ENCODE measurements at places on chromosomes 11 and 22. TPM values are rescaled to one million over a fixed set of nuclear protein-coding genes. Genes with fewer than 3 reads are reported as not detected.

- no peak for DNase-seq
Measured at GRCh38 chr11:1573903-1574237, 1.8 kb upstream of the DUSP8 start.

DNA sequence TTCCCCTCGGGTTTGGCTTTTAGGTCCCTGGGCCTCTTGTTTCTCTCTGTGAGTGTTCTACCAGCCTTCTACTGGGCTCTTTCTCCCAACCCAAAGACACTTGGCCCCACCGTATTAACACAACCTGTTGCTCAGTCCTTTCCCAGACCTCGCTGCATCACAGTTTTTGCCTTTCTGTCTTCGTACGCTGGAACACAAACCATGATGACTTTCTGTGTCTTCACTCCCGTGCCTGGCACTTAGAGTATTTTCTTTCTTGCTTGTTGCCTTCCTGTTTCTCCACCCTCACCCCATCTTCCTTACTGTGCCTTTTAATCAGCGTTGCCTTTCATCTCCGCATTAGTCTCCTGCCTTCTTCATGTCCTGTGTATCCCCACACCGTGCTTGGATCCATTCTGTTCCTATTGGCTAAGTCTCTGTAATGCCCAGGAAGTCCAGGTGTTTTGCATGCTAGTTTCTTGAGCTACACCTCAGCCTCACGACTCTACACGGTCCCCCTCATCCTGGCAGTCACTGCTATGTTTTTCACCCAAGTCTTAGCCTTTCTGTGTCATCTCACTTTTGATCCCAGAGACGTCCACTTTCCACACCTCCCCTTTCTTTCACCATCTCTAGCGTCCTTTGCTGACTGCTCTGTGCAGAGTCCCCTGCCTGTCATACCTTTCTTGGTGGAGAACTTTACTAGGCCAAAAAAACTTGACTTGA, 1.6 kb downstream of the MARK2 start:
- DNase-seq: no peak

GRCh38 chr11:65851083-65851579, 6.8 kb downstream of the CFL1 start:
- DNase-seq: peak; percentile 7

- DNase-seq: peak; percentile 90
Measured at GRCh38 chr11:58900479-58901420, 38.5 kb upstream of the GLYATL1 start.

GRCh38 chr11:119196833-119197483, 9.2 kb upstream of the CBL start:
- peak; percentile 87 for DNase-seq

DNA sequence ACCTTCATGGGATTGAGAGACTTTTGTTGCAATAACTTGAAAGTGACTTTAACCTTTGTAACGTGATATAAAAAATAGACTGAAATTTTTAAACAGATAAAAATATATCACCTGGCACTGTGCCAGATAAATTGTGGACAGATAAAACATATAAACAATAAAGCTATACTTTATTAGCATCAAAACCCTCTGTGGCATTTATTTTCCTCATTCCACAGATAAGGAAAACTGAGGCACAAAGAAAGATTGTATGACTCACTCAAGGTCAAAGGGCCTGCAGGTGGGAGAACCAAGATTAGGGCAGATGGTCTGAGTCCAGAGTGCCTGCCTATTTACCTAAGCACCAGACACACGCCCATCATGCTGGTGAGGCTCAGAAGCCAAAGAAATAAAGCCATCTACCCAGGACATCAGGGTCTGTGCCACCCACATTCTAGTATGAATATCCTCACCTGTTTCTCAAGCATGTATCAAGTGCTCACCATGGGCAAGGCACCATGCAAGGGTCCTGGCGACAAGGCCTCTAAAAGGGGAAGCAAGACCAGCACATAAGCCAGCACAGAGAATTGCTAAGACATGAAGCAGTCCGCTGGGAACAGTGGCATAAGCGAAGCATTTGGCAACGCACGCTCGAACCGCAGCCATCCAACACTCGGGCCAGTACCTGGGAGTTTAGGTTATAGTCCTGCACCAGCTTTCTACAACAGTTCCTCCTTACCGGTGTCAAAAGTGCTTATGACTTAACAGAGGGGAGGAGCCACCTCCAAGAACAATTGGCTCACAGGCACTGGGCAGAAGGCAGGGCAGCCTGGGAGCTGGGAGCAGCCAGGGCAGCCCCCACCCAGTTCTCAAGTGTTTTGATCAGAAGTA, 17.6 kb downstream of the MYH9 start:
- no peak for DNase-seq

- no peak for DNase-seq
Measured at GRCh38 chr22:39789788-39790187, 103.8 kb downstream of the ENTHD1 start.

DNA sequence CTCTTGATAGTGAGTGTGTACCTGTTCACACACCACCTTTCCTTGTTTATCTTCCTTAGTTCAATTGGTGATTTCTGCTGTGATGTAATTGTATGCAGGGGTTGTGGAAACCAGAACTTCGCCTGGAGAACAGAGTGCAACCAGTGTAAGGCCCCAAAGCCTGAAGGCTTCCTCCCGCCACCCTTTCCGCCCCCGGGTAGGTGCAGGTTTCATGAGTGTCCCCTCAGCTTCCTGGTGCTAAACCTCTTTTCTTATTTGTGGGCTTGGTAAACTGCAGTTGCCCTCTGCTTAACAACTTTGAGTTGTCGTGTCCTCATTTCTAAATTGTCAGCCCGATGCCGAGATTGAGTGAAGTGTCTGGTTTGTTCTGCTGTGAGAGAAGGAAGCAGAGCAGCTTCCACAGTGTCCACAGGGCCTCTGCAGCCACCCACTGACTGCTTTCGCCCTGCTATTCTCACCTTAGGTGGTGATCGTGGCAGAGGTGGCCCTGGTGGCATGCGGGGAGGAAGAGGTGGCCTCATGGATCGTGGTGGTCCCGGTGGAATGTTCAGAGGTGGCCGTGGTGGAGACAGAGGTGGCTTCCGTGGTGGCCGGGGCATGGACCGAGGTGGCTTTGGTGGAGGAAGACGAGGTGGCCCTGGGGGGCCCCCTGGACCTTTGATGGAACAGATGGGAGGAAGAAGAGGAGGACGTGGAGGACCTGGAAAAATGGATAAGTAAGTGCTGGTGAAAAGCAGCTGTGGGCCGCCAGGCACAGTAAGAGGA, 7.1 kb upstream of the GAS2L1 start:
- no peak for DNase-seq

- no peak for DNase-seq
Measured at GRCh38 chr11:95070471-95070870, 3.8 kb downstream of the SRSF8 start.

- no peak for DNase-seq
Measured at GRCh38 chr22:30176431-30176830, 70.1 kb downstream of the LIF start.

GRCh38 chr11:19795082-19795481, 82.4 kb downstream of the NAV2 start:
- DNase-seq: no peak

DNA sequence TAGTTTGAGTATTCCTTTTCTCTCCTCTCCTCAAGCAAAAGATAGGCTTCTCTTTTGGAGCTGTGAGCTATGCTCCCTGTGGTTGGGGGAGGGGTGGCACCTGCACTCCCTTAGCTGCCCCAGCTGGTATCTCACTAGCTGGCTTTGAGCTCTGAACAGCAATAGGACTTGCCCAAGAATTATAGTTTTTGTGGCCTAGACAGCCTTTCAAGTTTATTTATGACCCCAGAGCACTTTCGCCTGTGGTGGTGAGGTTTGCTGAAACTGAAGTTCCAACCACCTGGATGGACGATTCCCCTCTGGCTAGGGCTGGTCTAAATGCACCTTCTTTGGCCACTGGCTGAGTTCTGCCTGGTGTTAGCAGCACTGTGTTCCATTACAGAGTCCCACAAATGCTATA, 37.1 kb upstream of the SLC37A2 start:
- no peak for DNase-seq

- DNase-seq: no peak
Measured at GRCh38 chr11:71474771-71475483, 21.9 kb downstream of the NADSYN1 start.

DNA sequence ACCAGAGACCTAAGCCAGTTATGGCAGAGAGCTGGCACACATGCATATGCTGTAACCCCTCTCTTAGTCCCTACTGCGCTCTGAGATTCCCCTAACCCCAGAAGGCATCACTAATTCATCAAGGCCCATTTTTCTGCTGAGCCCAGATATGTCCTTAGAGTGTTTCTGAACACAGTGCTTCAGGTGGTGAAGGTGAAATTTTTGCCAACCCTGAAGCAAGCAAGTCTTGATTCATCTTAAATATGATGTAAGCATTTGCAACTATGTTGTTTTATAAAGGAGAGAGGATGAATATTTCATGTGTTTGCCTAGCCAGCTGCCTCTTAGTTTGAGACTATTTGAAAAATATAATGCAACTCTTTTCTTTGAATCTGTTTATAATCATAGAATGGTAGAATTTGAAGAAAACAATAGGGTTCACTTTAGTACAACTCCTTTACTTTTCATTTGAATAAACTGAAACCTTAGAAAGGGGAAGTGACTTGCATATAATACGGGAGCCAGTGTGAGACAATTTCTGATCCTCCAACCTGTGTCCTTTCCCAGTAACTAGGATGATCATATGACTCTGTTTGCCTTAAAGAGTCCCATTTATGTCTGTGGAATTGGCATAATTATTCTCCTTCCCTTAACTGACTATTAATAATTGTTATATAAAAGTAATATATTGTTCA, 194.3 kb upstream of the MTNR1B start:
- DNase-seq: no peak

- no peak for DNase-seq
Measured at GRCh38 chr22:43828725-43828997, 16.6 kb upstream of the EFCAB6 start.

- no peak for DNase-seq
Measured at GRCh38 chr11:95469258-95469657, 238.3 kb upstream of the SESN3 start.

GRCh38 chr11:134337051-134337450, 5.3 kb downstream of the GLB1L2 start:
- DNase-seq: no peak

GRCh38 chr22:25492162-25492561, 72.3 kb upstream of the GRK3 start:
- no peak for DNase-seq

- DNase-seq: peak; percentile 30
Measured at GRCh38 chr22:19430890-19431541, 517 bp downstream of the HIRA start.

- no peak for DNase-seq
Measured at GRCh38 chr11:58617976-58618557, 4.4 kb upstream of the CNTF start.

- peak; percentile 36 for DNase-seq
Measured at GRCh38 chr11:112321501-112322172, 61.0 kb upstream of the PLET1 start.

GRCh38 chr11:80155412-80156017, 714.7 kb upstream of the TENM4 start:
- DNase-seq: no peak

DNA sequence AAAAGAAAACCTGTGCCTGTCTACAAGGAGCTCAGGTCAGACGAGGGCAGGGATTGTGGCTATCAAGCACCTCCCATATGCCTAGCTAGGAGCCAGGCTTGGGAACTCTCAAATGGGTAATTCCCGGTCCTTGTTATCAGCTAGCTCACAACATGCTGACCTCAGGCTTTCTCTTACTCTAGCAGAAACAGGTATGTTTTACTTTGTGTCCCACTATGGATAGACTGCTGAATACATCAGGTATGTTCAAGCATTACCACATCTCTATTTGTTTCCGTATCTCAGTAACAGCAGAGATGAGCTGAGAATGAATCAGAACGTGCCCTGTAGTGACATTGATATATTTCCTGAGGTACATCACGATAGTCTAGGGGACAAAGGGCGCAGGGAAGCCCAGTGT, 29.4 kb downstream of the SHISA8 start:
- no peak for DNase-seq

- no peak for DNase-seq
Measured at GRCh38 chr22:40875111-40875510, 13.2 kb upstream of the DNAJB7 start.

- no peak for DNase-seq
Measured at GRCh38 chr11:126443120-126443519, 87.6 kb downstream of the ST3GAL4 start.

DNA sequence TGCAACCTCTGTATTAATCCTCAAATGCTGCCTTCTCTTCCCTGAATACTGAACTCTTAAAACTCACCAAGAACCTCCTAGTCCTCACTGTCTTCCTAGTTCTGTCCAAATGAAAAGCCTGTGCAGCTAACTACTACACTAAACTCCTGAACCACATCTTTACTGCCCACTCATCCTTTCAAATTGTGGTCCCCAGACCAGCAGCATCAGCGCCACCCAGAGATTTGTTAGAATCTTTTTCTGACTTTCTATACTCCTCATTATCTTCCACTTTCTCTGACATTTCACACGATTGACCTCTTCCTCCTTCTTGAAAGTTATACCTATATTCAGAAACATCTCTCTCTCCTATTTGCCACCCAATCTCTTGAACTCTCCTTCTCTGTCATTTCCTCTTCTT, 461.3 kb downstream of the DLG2 start:
- DNase-seq: no peak

GRCh38 chr11:119254239-119254638, 48.1 kb downstream of the CBL start:
- no peak for DNase-seq

GRCh38 chr22:19292458-19293230, 1.1 kb upstream of the CLTCL1 start:
- peak; percentile 14 for DNase-seq

- peak; percentile 47 for DNase-seq
Measured at GRCh38 chr11:40732132-40732531, 727.3 kb downstream of the LRRC4C start.

- DNase-seq: no peak
Measured at GRCh38 chr22:26271427-26271826, 102.2 kb downstream of the SEZ6L start.

DNA sequence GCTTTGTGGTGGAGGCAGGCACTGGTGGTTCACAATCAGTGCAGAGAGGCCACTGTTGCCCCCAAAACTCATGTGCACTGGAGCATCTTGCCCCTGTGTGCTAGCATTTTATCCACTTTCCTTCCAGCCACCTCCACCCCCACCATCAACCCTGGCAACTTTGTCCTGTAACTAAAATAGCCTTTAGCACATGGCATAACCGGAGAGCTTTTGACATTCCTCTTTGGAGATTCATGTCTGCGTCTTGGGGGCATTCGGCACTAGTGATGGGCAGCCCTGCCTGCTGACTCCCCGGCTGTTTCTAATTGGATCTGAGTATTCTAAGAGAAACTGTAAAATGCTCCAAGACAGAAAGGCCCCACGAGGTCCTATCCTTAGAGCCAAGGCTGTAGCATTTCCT, 15.8 kb downstream of the SHISA8 start:
- peak; percentile 52 for DNase-seq

Gene KCNE3
- 2.4 TPM for total RNA-seq

Gene RAB36
- 1.0 TPM for total RNA-seq

Gene NXPE4
- not detected for total RNA-seq

Gene MPZL3
- 0.53 TPM for total RNA-seq

Gene OR5A1
- total RNA-seq: not detected

Gene LMNTD2
- 0.22 TPM for total RNA-seq

Gene TMPRSS4
- not detected for total RNA-seq

Gene MGAT3
- 1.7 TPM for total RNA-seq

Gene CCDC81
- 1.1 TPM for total RNA-seq

Gene FGF4
- total RNA-seq: 5.4 TPM

Gene C1QTNF5
- 34.9 TPM for total RNA-seq

Gene JAM3
- total RNA-seq: 94.6 TPM

Gene KRTAP5-2
- not detected for total RNA-seq

Gene FHIP1B
- 14.0 TPM for total RNA-seq

Gene SYT13
- total RNA-seq: 0.49 TPM

Gene TTLL1
- 11.4 TPM for total RNA-seq

Gene DDI1
- not detected for total RNA-seq

Gene ARHGAP1
- 14.9 TPM for total RNA-seq

Gene SMIM35
- total RNA-seq: under 0.01 TPM

Measured in muscle of leg (tissue), 16 donors.